ENCODE measurements at places on chromosomes 3 and 15.

GRCh38 chr3:178139116-178139515 lies 397.1 kb upstream of the KCNMB2 start:
- no peak for DNase-seq

GRCh38 chr3:197256104-197256503 lies 42.3 kb downstream of the DLG1 start:
- DNase-seq: no peak

- DNase-seq: no peak
Observed at GRCh38 chr3:172216911-172217310, 177.5 kb downstream of the FNDC3B start.

DNA sequence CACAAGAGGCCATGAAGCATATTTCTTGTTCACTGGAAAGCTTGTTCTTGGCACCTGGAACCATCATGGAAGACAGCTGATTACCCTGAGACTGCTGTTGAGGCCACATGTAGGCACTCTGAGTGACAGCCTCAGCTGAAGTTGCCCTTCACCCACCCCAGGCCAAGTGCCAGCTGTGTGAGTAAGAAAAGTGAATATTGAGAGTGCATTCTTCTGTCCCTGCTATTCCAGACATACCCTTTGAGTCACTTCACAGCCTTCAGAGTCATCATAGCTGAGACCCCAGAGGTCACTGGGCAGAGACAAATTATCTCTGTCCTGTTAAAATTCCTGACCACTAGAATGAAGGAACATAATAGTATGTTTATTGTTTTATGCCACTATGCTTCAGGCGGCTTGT lies 79.6 kb downstream of the NFKBIZ start:
- peak; percentile 94 for DNase-seq

DNA sequence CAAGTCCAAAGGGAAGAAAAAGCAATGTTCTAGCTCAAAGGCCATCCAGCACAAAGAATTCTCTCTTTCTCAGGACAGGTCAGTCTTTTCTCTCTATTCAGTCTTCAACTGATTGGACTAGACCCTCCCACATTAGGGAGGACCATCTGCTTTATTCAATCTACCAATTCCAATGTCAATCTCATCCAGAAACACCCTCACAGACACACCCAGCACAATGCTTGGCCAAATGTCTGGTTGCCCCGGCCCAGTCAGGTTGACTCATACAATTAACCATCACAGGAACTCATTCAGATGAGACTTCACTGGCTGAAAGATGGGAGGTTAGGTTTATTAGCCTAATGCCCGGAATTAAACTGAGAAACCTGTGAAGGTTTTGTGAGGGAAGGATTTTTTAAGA lies 32.4 kb downstream of the ACAN start:
- peak; percentile 52 for DNase-seq

DNA sequence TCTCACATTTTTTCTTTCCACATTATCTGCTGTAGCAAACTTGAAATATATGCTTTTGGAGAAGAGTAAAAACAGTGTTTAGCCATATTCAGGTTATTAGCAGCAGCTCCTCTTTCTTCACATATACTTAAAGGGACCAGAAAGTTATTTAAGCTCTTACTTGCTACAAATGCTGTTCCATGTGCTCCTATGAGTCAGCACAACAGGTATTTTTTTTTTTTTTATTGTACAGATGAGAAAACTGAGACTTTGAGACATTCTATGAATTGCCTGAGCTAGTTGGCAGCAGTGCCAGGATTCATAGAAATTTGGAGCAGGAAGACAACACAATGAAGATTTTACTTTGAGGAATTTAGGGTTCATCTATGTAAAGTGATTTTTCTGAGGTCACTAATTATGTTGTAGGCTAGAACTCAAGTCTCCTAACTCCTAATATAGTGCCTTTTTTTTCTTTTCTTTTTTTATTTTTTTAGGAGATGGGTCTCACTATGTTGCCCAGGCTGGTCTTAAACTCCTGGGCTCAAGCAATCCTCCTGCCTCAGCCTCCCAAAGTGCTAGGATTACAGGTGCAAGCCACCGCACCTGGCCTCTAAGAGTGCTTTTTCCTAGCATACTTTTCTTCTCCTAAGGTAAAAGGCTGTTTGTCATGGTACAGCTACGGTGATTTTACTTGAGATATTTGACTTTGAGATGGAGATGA lies 23.6 kb downstream of the SETD5 start:
- DNase-seq: peak; percentile 74

DNA sequence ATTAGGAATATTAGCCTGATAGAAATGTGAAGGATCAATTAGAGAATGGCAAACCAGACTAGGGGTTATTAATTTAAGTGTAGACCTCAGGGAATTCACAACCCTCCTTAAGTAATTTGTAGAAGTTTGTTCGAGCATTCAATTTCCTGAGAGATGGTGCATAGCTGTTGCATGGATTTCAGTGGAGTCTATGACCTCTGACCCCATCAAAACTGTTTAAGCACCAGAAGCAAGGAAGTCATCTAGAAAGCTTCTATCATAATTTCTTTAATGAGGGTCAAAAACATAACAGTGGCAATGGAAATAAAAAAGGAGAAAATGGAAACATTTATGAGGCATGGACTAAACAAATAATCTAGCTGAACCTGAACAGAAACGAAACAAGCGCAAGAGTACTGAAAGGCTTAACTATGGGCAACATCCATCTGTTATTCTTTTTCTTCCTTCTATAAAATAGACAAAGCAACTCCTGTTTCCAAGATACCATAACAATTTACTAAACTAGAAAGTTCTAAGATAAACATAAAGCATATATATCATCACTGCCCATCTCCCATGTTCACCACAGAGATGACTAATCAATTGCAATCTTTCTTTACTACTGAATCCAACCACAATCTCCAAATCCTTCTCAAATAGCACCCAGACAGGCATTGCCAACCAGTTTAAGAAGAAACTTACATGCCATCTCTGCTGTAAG lies 151.4 kb downstream of the THRB start:
- DNase-seq: peak; percentile 94

All from HT1080 (cell line).